D341Med (cell line): ENCODE measurements at places on chromosomes 7 and 10.
A peak's percentile ranks its signal among the peaks of the same experiment; 100 is the strongest.

DNA sequence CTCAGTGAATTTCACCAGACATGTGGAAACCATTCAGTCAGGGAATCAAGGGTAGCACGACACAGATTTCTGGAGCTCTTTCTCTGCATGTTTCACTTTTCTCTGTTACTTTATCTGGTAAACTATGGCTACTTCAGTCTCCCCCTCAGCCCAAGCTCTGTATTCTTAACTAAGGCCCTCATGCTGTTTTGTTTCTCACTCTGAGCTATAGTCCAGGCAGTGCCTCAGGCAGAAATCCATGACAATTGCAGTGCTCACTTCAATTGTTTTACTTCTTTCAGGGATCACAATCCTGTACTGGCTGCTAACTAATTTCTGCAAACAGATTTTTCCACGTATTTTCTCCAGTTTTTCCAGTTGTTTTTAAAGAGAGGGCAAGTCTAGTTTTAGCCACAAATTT lies 1599.9 kb upstream of the LRRTM3 start:
- DNase-seq = no peak

- no peak for DNase-seq
These were observed 369.8 kb upstream of the SMIM30 start for GRCh38 chr7:113487925-113488731.

DNA sequence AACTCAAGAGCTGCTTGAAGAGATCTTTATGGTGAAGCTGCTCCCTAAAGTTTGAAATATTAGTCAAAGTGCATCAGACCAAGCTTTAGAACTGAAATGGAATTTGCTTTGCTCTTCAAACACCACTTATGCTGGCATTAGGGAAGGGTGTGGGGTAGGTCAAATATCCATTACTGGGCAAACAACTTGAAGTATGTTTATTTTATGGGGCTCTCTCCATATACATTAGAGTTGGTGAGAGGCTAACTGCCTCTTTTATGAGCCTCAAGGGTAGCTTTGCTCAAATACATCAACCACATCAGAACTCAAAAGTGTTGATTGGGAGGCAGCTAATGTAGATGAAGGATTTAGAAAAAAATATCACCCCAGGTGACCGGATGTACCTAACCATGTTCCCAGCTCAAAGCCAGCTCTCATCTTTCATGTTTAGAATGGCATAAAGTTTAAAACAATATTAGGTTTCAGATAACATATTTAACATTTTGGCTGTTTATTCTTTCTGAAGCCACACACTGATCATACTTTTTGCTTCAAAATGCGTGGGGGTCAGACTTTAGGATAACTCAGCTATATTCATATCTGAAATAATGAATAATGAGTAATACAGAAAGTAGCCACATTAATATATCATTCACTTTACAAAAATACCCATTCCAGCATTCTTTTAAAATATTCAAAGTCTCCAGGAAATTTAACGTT lies 318.6 kb downstream of the PTEN start:
- DNase-seq = no peak

DNA sequence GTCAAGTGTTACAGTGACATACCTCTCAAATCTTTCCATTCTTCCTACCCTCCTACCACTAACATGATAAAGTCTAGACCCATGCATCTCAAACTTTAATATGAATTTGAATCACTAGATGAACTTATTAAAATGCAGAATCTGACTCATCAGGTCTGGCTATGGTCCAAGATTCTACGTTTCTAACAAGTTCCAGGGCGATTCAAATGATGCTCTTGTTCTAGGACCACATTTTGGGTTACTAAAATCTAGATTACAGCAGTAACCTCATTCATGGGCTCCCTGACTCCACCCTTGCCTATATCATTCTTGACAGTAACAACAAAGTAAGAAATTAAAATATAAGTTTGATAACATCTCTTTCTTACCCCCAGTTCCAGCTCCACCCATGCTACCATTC lies 124.8 kb upstream of the LSM8 start:
- DNase-seq = no peak

- DNase-seq = no peak
These were observed 1083.6 kb downstream of the KCNMA1 start for GRCh38 chr10:76554033-76554408.

DNA sequence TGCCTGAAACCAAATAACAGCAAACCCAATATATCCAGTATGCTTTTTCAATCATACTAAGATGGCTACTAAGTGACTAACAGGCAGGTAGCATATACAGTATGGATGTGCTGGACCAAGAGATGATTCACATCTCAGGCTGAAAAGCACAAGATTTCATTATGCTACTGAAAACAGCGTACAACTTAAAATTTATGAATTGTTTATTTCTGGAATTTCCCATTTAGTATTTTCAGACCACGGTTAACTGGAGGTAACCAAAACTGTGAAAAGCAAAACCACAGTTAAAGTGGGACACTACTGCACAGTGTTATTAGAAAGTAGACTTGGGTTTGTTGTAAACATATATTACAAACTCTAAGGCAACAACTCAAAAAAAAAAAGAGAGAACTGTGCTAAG lies 91.5 kb downstream of the KMT2C start:
- DNase-seq = no peak

DNA sequence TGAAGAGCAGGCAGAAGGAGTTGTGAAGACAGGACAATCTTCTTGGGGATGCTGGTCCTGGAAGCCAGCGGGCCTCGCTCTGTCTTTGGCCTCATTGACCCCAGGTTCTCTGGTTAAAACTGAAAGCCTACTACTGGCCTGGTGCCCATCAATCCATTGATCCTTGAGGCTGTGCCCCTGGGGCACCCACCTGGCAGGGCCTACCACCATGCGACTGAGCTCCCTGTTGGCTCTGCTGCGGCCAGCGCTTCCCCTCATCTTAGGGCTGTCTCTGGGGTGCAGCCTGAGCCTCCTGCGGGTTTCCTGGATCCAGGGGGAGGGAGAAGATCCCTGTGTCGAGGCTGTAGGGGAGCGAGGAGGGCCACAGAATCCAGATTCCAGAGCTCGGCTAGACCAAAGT lies 1.5 kb downstream of the CHPF2 start:
- no peak for DNase-seq

- no peak for DNase-seq
These were observed 449.9 kb upstream of the ANKRD30A start for GRCh38 chr10:36675458-36675880.

DNA sequence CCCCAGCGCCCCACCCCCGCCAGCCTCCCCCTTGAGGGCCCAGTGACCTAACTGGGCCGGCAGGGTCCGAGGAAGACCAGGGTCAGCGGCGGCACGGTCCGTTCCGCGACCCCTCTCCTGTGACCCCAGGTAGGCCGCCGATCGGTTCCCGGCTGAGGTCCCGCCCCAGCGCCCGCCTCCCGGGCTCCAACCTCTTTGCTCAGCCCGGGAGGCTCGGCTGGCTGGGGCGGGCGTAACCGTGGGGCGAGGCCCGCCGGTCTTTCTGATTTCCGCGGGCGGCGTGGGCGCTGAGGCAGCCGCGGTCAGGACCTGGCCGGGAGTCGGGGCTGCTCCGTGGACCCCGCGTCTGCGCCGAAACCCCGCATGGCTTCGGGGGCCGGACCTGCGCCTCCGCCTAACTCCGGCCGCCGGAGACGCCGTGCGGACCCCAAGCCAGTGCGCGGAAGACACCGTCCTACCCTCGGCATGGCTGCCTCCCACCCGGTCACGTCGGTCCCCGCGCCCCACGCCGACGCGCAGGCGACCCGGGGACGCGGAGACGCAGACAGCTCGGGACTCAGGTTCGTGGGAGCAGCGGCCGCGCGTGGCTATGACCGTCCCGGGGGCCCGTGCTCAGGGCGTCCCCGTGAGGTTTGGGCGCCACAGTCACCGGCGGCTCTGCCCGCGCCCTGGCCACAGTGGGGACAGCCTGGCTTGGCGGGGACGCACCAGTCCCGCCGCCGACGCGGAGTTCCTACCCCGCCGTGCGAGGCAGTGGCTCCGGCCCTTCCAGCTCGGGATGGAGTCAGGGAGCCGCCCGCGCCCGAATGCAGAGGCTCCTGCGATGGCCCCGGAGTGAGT lies 1.0 kb upstream of the VENTX start:
- DNase-seq = no peak

DNA sequence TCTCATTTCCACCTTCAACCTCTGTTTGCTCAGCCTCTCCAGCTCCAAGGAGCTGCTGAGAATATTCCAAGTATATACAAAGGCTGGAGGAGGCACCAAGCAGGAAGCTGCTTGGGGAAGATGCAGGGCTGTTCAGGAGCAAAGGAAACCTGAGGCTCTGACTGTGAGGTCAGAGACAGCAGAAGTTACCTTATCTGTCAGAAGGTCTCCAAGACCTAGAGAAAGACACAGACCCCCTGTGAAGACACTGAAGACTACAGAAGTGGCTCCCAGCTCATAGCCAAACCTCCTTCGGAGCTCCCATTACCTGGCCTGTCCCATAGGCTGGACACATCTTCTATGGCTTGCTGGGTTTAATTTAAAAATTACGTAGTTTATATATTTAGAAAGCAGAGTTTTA lies 53.2 kb downstream of the PKD1L1 start:
- no peak for DNase-seq

GRCh38 chr7:55036950-55037736 lies 18.3 kb downstream of the EGFR start:
- DNase-seq = no peak

DNA sequence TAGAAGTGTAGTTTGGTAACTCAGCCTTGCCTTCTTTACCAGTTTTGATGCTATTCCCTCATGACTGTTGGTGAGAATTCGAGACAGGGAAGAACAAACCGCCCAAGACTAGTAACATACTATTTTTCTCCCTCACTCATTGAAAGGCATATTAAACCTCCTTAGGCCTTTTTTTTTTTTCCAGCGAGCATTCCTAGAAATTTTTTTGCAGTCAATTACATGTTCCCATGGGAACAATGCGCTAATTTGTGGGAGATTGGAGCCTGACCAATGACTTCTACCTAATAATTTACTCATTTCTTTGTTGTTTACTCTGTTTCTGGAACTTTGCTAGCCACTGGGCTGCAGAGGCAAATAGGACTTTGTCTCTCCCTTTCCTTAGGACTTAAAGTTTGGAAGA lies 6.0 kb downstream of the VPS50 start:
- no peak for DNase-seq

DNA sequence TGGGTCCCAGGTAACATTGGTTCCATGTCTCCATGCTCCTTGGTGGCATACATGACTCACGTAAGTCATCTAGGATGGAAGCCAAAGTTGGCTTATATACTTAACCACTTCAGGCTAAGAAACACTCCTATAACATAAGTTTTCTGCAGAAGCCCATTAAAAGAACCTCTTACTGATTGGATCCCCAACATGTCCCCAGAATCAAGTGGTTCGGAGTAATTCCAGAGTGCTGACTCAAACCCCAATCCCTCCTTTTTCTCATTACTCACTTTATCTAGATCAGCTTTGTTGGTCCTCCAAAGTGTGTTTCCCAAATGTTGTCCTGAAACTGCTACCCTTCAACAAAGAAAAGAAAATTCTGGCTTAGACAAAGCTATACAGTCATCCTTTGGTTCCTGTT lies 10.1 kb upstream of the ATOH7 start:
- DNase-seq = no peak

DNA sequence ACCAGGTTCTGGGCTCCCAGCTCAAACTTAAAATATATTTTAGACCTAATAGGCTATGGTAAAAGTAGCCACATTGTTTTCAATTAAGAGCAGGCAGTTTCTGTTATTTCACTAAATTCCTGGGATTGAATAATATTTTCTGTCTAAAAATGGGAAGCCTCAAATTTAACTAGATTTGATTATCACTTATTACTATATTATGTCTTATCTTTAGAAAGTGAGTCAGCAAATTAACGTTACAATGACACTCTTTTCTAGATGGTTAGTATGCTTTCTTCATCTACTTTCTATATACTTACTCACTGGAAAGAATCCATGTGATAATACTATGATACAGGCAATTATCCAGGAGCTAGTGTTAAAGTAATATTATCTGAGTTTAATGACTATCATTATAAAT lies 27.5 kb downstream of the KIF5B start:
- DNase-seq = no peak

DNA sequence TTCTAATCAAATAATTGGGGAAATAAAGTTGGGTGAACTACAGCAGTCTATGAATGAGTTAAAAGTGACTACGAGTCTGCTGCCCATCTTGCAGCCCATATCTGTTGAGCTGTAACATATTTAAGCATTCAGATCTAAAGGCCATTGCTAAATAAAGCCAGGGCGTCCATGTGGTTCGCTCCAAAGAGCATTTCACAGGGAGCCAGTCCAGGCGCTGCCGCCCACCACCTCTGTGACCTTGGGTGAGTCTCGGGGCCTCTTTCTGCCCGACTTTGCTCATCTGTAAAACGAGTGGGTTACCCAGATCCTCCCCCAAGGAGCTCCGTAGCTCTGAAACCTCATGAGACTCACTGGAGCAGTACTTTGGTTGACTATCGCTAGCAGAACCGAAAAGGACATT lies 223.1 kb downstream of the CUX1 start:
- DNase-seq = no peak

DNA sequence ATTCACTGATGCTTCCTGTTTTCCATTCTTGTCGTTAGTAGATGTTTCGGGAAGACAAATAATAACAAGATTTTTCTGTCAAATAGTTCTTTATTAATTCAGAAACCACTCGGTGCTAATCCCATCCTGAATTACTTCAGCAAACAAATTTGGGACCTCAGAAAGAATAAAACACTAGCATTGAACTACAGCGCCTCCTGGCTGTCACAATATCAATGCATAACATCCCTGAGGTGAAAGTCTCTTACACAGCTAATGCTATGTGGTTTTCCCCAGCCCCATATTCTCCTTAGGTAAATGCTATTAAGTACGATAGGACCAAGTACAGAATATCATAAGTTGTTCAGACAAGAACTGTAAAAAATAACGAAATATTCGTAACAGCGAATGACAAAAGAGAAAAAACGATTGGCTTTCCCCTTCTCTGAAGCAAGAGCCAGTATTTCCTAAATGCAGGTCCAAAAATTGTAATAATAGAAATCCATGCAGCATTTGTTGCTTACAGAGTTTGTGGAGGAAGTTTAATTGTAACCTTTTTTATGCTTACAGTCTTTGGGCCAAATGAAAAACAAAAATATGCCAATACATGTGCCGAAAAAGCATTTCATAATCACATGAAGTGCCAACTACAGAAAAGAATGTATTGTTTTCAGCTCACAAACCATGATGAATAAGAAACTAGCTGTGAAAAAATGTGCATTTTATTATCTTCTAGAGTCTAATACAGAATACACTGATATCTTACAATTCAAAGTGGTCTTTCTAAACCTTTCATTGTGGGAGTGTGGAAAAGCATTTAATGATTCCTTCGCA lies 47.3 kb downstream of the MYPN start:
- peak; percentile 36 for DNase-seq

DNA sequence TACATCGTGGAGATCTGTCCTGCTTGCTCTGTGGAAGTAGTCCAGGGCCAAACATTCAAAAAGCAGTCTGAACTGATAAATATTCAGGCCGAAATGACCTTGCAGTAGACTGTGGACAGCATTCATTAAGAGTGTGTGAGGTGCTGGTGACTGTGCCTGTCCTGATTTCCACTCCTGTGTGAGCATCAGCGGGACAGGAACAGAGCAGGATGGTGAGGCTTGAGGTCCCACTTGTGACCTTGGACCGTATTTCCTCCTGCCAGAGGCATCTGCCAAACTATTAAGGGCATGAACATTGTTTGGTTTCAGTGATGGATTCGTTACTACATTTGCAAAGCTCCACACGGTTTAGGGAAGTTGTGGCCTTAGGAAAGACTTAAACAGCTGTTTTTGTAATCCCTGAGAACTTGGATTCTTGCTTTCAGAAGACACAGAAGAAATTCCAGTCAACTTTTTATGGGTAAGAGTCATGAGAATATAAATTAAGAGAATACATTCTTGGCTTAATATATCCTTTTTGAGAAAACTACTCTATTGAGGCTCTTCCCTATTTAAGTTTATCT lies 32.8 kb downstream of the CCNY start:
- DNase-seq = no peak

- DNase-seq = no peak
These were observed 77.6 kb downstream of the ETV1 start for GRCh38 chr7:13911909-13912308.
